Activated T-cell treated with anti-CD3 and anti-CD28 coated beads for 1 hour (primary cell): ENCODE measurements at places on chromosomes 4 and X.

DNA sequence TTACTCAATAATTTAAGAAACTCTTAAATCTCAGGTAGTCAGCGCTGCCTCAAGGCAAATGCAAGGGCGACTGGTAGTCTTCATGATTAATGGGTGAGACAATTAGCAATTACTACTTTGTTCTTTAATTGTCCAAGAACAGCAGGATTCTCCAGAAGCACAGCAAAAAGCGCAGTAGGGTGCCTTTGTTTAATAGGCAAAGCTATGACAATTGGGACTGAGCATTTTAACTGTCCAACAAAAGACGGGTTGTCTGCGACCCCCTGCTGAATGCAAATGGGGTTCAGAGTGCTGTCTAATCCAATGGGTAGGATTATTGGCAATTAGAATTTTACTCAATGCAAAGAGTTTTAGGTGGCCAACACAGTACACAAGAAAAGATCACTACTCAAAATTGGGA is 286.1 kb downstream of the CHIC1 start:
- no peak for DNase-seq

DNA sequence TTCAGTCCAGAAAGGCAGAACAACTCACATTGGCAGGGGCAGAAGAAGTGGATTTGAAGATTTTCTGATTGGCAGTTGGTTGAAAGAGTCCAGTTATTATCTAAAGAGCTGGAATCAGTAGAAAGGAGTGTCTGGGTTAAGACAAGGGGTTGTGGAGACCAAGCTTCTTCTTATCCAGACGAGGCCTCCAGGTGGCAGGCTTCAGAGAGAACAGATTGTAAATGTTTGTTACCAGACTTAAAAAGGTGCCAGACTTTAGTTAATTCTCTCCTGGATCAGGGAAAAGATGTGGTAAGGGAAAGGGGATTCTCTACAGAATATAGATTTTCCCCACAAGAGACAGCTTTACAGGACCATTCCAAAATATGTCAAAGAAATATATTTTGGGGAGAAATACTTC is 36.7 kb upstream of the TLR3 start:
- no peak for DNase-seq

- DNase-seq: no peak
Measured at GRCh38 chrX:106921637-106922036, 1.4 kb downstream of the CLDN2 start.

GRCh38 chrX:96611619-96612362 is 72.9 kb upstream of the DIAPH2 start:
- DNase-seq: no peak

DNA sequence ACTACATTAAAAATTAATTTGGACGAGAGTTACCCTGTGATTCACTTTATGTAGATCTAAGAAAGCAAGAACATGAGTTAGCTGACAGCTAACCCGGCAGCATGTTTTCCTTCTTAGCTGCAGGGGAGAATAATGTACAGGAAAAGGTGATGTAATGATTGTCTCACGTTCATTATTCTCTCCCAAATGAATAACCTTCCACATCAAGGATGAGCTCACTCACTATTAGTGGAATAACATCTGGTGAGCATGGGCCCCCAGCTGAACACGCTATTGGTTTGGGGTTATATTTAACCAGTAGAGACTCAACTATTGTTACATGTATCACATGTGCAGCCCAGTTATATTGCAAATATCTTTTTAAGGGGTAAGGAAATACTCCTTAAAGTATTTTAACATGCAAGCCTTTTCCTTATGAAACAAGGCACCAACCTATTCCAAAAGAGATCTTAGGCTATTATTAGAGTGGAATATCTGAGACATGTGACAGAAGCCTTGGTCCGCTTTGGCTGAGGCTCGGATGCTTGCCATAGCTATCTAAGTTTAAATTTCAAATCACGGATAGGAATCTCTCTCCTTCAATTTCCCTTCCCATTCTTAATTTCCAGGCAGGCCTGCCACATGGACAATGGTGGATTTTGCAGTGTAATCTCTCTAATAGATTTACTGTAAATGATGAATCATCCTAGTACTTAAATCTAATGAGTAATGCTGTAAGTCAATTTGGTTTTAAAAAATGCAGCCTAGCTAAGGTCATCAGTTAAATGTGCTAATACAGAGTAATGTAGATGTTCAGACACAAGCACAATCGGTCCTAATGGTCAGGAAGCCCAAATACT is 99.0 kb upstream of the OTUD4 start:
- DNase-seq: no peak

- DNase-seq: no peak
Measured at GRCh38 chr4:97317671-97318070, 825.6 kb downstream of the STPG2 start.

GRCh38 chrX:7147413-7147977 is at the start of gene STS:
Gene STS, plus strand, starts transcription at chrX:7147712. Its CDS starts 105,488 bp downstream, at chrX:7253200.
- peak; percentile 4 for DNase-seq

DNA sequence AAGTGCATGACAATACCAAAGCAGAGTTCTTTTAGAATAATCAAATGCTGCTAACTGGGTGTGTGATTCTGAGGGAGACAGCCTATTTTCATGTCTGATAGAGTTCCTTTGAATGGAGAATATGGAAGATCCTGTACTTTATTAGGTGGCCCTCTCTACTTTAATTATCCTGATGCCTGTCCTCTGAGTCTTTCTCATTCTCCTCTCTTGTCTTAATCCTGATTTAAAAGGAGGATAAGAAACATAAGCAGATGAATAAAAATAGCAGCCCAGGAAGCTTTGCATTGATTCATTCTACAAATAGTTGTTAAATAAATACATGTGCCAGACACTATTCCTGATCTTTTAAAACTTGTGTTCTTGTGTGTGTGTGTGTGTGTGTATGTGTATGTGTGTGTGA is 387.3 kb downstream of the SPRY1 start:
- DNase-seq: no peak

DNA sequence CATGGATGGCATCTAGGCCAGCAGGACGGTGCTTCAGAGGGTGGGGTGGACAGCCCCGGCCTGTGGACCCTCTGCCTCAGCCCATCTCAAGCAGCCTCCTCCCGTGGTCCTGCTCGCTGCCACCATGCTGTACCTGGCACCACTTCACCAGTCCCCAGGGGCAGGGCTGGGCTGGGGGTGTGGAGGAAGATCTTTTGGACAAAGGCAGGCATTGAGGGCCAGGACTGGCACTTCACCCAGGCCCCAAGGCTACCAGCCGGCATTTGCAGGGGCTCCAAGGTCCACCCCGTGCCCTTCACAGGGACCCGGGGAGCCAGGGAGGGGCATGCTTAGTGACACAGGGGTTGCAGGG is 713 bp downstream of the PLXNB3 start:
- DNase-seq: no peak

DNA sequence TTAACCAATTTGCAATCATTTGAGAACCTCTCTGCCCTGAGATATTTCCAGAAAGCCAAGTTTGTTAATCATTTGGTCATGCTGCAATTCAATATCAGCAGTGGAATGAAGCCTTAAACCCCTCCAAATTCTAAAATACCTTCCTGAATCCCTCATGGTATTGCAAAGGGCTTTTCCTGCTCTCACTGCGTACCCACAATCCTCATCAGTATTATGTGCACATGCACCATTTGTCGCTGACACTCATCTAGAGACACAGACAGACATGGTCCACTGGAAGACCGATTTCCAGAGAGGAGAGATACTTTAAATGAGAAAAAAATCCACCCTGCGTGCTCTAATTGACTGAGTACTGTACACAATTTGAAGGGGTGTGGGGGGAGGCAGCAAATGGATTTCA is 104.4 kb downstream of the GPC3 start:
- DNase-seq: no peak

- DNase-seq: no peak
Measured at GRCh38 chrX:66176134-66176533, 12.1 kb downstream of the HEPH start.

GRCh38 chrX:111159232-111159631 is 63.2 kb downstream of the PAK3 start:
- DNase-seq: no peak

DNA sequence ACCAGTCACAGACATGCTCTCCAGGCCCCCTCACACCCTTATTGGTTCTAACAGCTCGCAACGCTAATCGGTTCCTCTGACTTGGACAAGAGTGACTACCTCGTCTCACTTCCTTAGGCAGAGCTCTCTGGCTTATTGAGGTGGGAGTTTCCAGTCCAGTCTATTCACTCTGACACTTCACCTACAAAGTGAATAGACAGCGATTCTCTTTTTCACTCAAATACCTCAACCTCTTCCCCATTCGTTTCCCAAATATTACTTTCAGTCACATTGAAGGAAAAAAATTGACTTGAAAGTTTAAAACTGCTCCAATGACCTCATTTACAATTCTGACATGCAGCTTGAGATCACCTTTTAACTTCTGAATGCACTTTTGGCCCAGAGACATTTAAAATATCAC is 17.7 kb downstream of the HELT start:
- DNase-seq: no peak

- DNase-seq: no peak
Measured at GRCh38 chrX:30317308-30317707, 8.1 kb upstream of the NR0B1 start.

DNA sequence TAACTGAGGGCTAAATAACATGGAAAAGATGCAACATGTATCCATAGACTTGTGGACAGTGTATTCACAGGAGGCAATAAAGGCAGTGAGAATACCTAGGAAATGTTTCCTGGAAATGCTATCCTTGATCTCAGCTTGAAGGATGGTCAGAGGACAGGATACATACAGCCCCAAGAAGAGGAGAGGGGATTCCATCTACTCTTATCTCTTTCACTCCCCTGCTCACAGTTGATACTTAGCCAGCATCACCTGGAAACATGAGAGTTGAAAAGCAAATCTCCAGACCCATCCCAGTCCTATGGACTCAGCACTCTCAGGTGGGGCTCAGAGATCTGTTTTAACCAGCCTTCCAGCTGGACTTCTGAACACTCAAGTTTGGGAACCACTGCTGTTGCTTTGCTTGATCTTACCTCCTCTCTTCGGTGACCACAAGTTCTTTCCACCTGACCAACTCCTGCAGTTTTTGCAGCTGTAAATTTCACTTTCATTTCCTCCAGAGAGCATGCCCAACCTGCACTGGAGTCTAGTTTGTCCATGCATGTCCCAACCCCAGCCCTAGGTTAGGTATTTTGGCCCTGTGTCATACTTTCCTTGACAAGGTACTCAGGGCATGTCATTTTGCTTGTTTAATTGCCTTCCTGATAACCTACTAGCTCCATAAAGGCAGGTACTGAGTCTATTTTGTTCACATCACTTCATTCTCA is 10.4 kb downstream of the RELL1 start:
- DNase-seq: no peak

GRCh38 chrX:4671344-4671743 is 957.9 kb upstream of the PRKX start:
- DNase-seq: no peak

DNA sequence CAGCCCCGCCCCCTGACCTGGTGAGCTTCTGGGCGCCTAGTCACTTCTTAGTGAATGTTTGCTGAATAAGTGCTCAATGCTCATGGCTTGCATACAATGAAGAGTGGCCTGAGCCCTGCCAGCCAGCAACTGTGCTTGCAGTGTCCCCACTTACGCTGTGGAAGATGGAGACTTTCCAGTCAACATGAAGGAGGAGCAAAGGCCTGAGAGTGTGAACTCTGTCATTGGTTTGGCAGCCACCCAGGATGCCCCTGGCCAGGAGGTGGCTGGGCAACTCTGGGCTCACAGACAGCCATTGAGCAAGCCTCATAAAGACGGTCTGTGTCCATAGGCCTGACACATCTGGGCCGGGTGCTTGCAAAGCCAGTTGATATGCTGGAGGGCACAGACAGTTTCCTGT is 72.1 kb upstream of the MAMLD1 start:
- DNase-seq: no peak

DNA sequence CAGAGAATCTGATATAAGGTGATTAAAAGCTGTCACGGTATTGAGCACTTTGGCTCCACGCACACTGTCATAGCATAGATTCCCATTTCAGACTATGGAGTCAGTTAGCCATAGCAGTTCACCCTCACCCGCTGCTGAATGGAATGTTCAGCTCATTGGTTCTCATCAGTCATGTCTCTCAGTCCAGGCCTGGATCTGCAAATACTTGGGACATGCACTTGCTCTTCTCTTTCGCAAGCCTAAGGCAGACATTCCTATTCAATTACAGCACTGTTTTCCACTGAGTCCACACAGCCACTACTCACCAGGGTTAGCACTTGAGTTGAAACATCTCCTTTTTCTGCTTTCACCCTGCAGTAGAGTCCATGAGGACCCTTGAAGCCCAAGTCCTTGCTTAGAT is 30.6 kb upstream of the SCML1 start:
- no peak for DNase-seq

GRCh38 chr4:52604215-52604614 is 54.9 kb downstream of the USP46 start:
- DNase-seq: no peak

- DNase-seq: no peak
Measured at GRCh38 chr4:36551697-36552214, 270.3 kb downstream of the DTHD1 start.

- DNase-seq: no peak
Measured at GRCh38 chr4:90246816-90247215, 119.6 kb downstream of the CCSER1 start.

DNA sequence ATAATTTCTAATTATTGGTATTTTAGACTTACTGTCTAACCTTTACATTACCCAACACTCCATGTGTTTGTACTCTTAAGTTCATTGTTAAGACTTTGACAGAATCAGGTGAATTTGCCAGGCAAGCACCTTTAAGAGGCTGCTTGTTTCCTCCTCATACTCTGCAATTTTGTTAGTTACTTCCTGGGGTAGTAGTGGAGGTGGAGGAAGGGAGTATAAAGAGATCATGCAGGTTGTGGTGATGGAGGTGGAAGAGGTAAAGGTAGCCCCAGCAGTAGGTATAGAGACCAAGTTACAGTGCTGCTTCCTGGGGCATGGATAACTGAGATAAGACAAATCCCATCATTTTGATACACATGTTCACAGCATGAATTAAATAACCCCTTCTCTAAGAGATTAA is 6.7 kb downstream of the WDR44 start:
- DNase-seq: no peak

DNA sequence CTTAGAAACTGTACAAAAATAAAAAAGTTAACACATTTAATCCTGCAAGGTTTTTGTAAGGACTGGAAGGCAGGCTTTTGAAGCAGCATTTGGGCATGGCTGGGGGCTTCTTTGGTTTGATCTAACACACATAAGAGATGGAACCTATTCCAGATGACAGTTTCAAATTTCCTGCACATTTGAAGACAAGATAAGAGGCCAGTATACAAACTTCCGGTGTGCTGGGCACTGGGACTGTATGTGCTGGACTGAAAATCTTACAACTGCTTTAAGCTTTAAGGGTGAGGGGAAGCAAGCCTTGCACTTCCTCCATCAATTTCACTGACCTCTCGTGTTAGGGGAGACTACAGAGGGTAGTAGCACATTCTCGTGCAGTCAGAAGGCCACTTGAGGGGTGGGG is 122.9 kb downstream of the AMMECR1 start:
- no peak for DNase-seq

- no peak for DNase-seq
Measured at GRCh38 chr4:164847016-164847415, 30.0 kb upstream of the APELA start.

DNA sequence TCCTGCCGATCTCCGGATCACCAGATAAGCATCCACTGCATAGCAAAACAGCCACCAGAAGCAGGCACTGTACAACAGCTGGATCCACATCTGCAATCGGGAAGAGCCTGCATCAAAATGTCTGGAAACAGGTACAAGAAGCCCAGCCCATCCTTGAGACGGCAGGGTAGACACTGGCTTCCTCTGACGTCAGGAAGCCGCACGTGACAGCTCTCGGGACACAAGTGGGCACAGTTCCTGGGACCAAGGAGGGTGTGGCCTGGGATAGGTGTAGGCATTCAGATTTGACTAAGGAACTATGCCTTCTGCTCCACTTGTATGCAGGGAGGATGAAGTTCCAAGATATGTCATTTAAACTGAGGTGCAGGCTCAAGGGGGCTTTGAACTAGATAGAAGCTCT is 6.3 kb downstream of the GPR143 start:
- no peak for DNase-seq
